Neural progenitor cell (in vitro differentiated cells): ENCODE measurements at places on chromosomes 7 and 10. TPM values are rescaled to one million over a fixed set of nuclear protein-coding genes. Genes with fewer than 3 reads are reported as not detected.

- DNase-seq = no peak
Measured at GRCh38 chr10:84946904-84947303, 618.5 kb downstream of the CCSER2 start.

RPEL1 gene
- not detected in 2 replicates for total RNA-seq

GRCh38 chr10:1026578-1026977 is 919 bp upstream of the IDI2 start:
- DNase-seq = no peak

DNA sequence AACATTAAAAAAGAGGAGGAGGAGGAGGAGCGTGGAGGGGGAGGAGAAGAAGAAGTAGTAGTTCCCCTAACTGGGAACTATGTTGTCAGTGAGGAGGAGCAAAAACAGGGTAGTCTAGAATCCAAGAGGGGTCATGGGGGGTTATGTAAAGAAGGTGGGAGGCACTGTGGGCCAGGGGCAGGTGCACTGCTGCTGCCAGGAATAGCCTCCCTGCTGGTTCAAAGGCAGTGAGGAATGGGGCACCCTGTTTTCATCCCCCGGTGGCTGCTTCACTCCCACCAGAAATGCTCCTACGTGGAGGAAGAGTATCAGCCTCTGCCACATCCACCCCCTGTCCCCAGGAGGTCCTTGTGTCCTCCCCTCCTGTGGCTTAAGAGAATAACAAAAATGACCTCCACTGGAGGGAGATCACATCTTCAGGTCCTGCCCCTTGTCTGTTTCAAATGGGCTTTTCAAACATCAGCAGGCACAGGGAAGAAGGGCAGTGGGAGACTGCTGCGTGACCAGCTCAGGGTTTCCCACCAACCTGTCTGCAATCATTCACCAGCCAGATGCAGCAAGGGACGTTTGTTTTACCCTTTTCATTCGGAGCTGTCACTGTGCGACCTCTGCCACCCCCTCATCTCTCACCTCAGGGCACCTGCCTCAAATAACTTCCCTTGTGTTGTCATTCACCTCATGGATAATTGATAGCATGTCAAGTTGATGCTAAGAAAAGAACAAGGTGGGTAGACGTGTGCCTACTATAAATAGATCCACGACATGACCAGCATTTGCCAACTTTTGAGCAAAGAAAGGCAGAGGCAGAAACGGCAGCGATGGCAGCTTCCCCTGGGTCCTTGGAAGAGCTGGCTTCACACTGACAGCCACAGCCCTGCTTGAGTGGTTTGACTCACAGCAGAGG is 92.6 kb downstream of the DGKI start:
- peak; percentile 33 for DNase-seq

DNA sequence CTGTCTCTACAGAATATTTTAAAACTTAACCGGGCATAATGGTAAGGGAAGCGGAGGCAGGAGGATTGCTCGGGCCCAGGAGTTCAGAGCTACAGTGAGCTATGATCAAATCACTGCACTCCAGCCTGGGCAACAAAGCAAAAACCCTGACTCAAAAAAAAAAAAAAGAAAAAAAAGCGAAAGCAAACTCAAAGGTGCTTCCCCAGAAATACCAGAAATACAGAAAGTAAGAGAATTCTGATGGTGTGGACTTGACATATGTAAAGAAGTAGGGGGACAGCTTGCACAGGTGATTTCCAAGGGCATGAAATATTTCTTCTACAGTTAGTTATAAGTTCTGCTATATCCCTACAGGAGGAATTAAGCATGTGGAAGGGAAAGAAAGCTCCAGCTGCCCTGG is 69.7 kb upstream of the APBB1IP start:
- no peak for DNase-seq

- no peak for DNase-seq
Measured at GRCh38 chr7:125568799-125569198, 639.2 kb upstream of the POT1 start.

RADIL gene
- 3.1 and 5.8 TPM in 2 replicates for total RNA-seq

DNA sequence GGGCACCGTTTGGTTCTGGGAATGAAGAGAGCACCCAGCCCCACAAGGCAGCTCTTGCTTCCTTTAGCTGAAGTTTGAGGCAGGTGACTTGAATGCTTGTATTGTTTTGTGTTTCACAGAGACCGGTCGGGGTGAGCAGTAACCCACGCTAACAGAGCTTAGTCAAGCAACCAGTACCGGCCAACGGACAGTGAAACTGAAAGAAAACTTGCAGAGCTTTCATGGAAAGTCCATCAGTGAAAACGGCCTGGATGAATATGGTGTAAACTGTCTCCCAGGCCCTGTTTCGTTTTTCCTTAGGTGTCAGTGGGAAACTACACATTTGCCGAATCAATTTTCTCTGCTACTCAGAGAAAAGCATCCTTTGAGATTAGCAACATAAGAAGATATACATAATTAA is 101.1 kb downstream of the LYZL1 start:
- DNase-seq = no peak

CYP3A5 gene
- not detected in 2 replicates for total RNA-seq

DNA sequence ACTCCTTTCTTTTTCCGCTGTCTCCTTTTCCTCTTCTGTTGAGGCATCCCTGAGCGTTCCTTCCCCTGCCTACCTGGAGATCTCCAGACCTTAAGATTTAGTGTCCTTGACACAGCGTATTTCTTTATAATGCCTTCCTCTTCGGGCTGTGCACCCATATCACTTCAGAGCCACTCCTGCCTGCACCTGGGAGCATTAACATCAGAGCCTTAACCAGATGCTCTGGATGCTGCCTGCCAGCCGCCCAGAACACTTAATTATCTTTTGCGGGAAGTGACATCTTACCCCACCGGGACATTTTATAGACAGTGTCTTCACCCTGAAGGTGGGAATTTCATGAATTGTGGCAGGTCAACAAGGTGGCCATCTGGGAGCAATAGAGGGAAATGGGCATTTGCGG is 24.2 kb downstream of the UBTD1 start:
- DNase-seq = no peak

DNA sequence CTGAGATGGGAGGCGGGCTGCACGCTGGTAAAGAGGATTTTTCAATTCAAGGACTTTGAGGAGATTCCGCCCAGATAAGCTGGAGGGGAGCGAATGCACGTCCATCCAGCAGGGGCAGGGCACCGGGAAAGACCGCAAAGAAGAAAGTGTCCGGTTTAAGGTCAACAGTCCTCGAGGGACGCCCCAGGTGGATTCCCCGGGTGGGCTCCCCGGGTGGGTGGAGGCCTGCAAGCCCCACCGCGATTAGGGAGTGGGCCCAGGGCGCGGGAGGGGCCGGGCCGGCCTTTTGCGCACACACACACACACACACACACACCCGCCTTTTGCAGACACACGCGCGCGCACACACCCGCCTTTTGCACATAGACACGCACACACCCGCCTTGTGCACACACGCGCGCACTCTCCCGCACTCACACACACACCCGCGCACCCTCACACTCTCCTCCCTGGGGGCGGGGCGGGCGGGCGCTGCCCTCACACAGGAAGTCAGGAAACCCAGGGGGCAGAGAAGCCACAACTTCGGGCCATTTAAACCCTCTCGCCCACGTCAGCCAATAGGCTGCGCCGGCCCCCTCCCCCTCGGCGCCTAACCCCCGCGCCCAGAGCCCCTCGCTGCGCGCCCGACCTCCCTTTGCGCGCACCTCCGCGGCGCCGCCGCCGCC is 615 bp downstream of the ARHGAP12 start:
- DNase-seq = peak; percentile 85

DNA sequence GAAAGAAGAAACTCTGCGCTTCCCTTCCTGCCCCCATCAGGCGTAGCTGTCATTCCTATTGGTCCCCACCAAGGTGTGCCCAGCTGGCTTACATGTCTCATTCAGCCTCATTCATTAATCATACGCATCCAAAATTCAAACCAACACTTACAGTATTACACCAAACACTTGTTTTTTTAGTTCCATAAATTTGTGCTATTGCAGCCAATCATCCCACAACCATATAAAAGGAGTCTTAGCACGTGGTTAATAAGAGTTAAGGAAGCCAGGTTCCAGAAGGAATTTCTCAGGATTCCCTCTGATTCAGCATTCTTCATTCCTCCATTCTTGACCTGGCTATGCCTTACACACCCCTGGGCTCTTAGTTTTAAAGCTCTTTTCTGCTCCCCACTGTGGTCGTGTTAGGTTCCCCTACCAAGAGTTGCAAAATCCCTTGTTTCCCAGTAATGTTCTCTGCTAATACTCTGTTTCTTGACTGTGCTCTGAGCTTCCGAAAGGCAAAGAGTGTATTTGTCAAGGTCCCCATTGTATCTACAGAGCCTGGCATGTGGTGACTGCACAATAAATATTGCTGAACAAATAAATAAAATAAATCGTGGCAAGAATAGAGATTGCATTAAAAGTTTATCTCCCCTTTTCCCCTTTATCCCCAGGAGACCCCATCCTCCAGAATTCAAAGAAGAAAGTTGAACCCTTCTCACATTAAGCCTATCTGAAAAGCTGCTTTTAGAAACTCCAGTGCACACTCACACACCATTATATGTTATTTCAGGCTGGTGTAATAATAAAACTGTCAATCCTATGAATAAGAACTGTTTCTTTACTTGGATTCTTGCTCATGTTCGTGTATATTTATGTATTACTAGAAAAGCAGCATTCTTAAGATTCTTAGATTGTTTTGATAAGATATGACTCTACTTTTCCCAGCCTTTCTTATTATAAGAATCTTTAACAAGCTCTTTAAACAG is 514.4 kb downstream of the INHBA start:
- DNase-seq = no peak

DNA sequence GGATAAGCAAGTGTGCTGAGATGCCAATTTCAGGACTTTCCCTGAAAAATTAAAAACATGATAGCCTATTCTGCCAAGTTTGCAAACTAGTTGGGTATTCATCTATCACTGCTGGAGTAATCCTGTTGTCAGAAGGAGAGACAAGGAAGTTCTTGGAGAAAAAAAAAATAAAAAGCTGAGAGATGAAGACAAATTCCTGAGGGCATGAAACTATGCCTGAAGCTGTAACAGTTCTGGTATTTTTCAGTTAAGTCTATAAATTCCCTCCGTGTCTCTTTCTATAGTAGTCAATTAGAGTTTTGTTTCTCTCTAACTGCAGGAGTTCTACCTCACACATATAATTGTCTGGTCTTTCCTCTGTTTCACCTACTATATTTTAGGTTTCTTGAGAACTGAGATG is 95.7 kb downstream of the DGKB start:
- DNase-seq = no peak

GRCh38 chr7:35571611-35572240 is 123.2 kb downstream of the HERPUD2 start:
- DNase-seq = no peak

- peak; percentile 49 for DNase-seq
Measured at GRCh38 chr7:22853674-22854157, 31.1 kb upstream of the TOMM7 start.

ACTR3C gene
- not detected in 2 replicates for total RNA-seq

INSYN2A gene
- total RNA-seq = not detected in 2 replicates

DNA sequence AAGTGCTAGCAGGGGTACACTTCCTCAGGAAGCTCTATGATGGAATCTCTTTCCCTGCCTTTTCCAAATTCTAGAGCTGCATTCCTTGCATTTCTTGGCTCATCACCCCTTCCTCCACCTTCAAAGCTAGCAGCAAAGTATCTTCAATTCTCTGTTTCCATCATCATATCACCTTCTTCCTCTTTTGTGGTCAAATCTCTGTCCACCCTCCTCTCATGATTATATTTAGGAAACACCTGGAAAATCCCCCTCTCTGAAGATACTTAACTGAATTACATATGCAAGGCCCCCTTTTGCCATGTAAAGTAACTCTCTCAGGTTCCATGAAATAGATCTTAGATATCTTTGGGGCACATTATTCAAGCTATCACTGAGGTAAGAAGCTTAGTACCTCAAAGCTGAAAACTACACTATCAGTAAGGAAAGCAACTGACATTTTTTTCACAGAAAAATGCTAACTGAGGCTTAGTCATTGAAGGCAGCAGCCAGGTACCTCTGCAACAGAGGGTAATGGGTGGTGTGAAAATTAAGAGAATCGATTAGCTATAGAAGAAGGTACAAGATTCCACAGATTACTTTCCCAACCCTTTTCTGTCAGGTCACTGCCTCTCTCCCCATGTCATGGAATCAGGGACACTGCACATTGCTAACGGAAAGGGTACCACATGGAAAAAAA is 197.3 kb downstream of the MACC1 start:
- DNase-seq = peak; percentile 4

- peak; percentile 29 for DNase-seq
Measured at GRCh38 chr10:79347894-79348639, 798 bp downstream of the PPIF start.

DNA sequence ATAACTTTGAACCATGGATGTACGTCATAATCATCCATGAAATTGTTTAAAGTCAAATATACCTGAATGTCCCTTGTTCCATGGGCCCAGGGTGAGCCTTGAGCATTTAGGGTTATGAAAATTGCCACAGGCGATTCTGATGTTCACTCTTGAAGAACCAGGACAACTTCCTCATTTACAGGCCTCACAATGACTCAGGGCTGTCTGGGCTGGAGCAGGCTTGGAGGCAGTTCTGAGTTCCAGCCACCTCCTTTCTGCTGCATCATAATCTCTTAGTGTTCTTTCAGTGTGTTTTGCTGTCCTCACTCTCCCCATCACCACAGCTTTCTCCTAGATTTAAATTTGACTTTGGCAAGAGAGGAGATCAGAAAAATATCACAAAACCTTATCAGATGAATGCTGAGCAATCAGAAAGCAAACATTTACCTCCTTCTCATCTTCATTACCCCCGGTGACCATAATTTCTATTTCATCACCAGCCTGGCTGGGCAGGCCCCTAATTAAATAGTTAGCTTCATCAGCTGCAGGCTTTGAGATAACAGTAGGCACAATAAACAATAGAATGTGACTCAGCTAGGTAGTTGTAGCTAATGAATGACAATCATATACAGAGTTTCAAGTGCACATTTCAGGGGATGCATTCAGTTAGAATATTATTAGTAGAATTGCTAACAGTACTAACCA is 571.0 kb downstream of the SH2D4B start:
- no peak for DNase-seq

GRCh38 chr10:104334965-104335650 is 3.2 kb downstream of the ITPRIP start:
- DNase-seq = no peak

GRCh38 chr10:72263613-72264241 is 10.0 kb upstream of the DDIT4 start:
- DNase-seq = no peak

DNA sequence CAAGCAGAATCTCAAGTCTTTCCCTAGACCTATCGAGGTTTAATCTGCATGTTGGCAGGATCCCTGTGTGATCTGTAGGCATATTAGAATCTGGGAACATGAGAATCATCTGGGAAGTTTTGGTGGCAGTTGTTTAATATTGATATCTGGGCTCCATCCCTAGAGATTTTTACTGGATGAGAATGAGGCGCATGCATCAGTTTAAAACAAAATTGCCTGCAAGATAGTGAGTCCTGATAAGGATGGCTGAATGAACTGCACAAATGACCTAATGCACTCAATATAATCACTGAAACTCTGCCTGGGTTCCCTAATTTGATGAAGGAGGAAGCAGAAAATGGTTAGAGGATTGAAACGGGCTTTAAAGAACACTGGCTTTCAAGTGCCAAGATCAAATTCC is 218.0 kb downstream of the FGFR2 start:
- no peak for DNase-seq

DNA sequence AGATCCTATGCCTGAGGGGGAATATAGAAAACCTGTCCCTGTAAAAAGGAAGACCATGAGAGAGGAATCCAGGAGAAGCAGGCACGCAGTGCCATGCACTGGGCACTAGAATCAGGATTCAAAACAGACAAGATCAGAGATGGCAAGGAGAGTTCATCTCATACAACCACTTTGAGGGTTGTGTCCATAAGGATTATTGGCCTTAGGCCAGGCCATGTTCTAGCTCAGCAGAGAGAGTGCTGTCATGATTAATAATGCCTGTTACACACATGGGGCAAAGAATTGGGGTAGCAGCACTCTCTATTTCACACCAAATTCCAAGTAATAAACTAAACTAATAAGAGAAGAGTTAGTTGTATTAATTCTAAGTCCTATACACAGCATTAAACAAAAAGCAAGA is 29.1 kb downstream of the EZH2 start:
- DNase-seq = no peak
